GM03348 (cell line): ENCODE measurements at places on chromosomes 13 and 19.

- peak; percentile 48 for DNase-seq
Observed at GRCh38 chr19:55087542-55087901, 11.9 kb downstream of the EPS8L1 start.

DNA sequence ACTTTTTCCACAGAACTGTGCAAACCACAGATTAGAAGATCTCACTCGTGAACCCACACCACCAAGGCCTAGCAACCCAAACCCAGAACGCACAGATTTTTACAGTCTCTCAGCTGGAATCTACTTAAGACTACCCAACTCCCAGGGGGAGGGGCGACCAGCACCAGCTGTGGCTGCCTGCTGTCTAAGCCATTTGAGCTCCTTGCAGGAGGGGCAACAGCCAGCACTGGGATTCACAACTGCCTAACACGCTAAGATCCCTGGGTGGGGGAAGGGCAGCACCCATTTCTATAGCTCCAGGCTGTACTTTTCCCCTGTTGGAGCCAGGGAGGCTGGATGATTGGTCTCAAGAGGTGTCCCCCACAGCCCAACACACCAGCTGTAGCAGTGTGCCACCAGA, 368.8 kb downstream of the SUCLA2 start:
- no peak for DNase-seq

GRCh38 chr13:40204246-40204645, 462.2 kb downstream of the FOXO1 start:
- DNase-seq: no peak

GRCh38 chr13:112622375-112622774, 34.4 kb upstream of the TUBGCP3 start:
- no peak for DNase-seq

- no peak for DNase-seq
Observed at GRCh38 chr13:23883255-23883654, 5.9 kb downstream of the MIPEP start.

GRCh38 chr19:32020538-32020937, 324.9 kb upstream of the ZNF507 start:
- DNase-seq: no peak

- DNase-seq: no peak
Observed at GRCh38 chr13:49561062-49561410, 24.3 kb downstream of the RCBTB1 start.

- DNase-seq: no peak
Observed at GRCh38 chr19:15529774-15530372, 21.5 kb downstream of the CYP4F22 start.

- DNase-seq: no peak
Observed at GRCh38 chr13:102845289-102845629, 573 bp upstream of the ERCC5 start.

- DNase-seq: peak; percentile 35
Observed at GRCh38 chr19:1538978-1539377, 15.1 kb downstream of the PLK5 start.

DNA sequence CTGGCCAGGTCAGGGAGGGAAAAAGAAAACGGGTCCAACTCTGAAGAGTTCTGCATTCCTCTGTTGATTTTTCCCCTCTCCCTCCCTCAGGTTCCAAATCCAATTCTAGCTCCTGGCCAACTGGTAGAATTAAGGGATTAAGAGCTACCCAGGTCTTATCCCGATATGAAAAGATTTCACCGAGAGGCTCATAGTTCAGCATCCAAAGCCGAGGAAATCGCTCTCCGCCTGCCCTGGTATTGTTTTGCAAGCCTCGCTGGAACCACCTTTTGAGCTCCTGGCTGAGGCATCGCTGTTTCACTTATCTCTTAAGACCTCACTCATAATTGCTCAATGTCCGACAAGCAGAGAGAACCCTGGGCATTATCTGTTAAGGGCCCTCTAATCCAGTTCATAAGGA, 180.4 kb downstream of the URI1 start:
- DNase-seq: no peak

GRCh38 chr13:112928972-112929782, 39.8 kb upstream of the MCF2L start:
- DNase-seq: peak; percentile 39

DNA sequence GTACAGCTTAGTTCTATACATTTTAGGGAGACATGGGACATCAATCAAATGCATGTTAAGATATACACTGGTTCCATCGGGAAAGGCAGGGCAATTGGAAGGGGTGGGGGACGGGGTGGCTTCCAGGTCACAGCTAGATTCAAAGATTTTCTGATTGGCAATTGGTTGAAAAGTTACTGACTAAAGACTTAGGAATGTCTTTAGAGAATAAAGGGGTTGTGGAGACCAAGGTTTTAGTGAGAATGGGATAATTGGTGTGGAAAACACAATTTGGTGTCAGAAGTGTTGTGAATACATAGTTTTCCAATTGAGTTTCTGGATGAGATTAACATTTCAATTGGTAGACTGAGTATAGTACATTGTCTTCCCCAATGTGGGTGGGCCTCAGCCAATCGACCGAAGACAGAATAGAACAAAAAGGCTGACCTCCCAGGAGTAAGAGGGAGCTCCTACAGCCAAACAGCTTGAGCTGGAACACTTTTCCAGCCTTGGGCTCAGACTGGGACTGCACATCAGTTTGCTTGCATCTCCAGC, 988 bp upstream of the CCDC169 start:
- DNase-seq: peak; percentile 21

DNA sequence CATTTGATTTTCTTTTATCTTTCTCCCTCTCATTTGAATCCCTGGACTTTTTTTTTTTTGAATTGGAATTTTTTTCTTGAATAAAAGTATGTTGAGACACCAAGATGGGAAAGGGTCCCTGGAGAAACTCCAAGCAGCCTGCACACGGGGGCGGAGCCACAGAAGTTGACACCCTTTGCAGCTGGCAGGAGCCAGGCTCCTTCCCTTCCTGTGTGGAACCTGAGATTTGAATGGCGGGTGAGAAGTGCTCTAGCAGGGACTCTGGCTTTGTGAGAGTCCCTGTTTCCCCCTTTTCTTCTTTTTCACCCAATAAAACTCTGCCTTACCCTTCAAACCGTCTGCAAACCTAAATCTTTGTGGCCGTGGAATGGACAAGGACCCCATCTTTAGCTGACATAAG, 1381.0 kb upstream of the MIR17HG start:
- DNase-seq: no peak

DNA sequence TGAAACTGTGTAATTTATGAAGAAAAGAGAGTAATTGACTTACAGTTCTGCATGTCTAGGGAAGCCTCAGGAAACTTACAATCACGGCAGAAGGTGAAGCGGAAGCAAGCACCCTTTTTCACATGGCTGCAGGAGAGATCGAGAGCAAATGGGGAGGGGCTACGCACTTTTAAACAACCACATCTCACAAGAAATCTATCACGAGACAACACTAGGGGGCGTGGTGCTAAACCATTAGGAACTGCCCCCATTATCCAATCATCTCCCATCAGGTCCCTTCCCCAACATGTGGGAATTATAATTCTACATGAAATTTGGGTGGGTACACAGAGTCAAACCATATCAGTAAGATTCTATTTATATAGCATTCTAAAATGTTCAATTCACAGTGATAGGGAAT, 114.8 kb upstream of the TRPC4 start:
- DNase-seq: no peak

DNA sequence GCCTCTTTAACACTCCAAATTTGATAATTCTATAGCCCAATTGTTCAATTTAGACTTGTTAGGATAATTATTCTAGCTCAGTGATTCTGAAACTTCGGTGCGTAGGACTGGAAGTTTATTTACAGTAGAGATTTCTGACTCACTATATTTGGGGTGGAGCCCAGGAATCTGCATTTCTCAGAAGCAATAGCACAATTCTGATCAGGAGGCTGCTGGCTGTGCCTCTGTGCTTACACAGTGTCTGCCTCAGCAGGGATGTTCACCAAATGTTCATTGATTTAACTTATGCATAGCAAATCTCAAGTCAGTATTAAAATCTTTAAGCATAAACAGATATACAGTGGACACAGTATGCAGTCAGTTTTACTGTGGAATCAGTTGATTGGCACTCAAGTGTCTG, 45.8 kb downstream of the ATP8A2 start:
- no peak for DNase-seq

DNA sequence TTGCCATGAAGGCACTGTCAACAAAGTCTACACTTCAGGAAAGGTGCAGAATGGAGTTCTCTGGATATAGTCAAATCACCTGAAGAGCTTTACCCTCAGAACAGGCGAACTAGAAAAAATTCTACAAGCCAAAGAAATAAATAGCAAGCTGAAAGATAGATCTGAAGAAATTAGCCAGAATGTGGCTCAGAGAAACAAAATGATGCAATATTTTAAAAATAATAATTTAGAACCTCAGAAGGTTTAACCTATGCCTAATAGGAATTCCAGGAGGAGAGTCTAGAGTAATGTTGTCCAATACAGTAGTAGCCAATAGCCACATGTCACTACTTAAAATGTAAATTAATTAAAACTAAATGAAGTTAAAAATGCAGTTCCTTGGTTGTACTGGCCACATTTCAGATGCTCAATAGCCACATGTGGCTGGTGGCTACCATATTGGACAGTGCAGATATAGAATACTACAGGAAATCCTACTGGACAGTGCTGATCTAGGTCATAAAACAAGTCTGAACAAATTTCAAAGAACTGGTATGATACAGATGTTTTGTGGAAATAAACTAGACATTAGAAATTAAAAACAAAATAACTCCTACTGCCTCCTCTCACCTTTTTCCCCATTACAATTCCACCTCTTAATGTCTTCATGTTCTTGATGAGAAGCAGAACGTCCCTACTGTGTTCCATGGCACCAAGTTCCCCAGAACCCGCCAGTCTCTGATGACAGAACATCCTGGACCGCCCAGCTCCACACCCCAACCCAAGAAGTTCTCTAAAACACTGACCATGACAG, 679 bp upstream of the CDADC1 start:
- no peak for DNase-seq

GRCh38 chr19:39046037-39046821, 13.9 kb upstream of the FBXO27 start:
- DNase-seq: no peak

- no peak for DNase-seq
Observed at GRCh38 chr13:94384231-94384905, 95.1 kb downstream of the DCT start.

GRCh38 chr13:112721198-112722104, 31.6 kb downstream of the ATP11A start:
- no peak for DNase-seq

GRCh38 chr19:38514812-38515633, 81.5 kb downstream of the RYR1 start:
- peak; percentile 91 for DNase-seq

DNA sequence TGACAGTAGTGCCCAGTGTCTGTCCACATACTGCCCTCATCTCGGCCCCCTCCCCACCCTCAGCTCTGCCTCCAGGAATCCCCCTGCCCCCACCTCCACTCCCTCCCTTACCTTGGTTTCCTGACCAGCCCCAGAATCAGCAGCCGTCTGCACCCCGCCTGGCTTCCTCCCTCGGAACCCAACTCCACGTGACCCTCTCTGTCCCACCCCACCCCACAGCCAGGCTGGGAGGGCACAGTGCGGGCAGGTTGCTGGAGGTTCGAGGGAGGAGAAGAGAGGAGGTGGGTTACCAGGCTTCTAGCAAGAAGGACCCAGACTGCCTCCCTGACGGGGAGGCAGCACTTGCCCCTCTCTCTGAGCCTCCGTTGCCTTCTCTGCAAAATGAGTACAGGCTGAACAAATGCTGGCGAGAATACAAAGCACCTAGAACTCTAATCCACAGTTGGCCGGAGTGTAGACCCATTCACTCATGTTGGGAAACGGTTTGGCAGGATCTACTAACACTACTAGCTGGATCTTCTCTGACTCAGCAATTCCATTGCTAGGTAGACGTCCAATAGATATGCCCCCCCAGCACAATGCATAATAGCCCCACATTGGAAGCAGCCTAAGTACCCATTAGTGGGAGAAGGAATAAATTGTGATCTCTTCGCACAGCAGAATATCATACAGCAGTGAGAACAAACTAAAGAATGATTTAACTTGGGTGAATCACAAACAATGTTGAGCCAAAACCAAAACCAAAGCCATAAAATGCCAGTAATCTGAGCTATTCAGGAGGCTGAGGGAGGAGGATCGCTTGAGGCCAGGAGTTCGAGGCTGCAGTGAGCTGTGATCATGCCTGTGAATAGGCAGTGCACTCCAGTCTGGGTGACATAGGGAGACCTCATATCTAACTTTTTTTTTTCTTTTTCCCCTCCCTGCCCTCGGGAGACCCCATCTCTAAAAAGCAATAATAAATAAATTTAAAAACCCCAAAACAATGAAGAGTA, at the start of gene RASAL3:
RASAL3 (minus strand) TSS at position 151 of the 992 bp plus-strand sequence. CDS start 186 bp downstream, outside the sequence.
- no peak for DNase-seq

GRCh38 chr13:23003446-23003845, 177.3 kb upstream of the SGCG start:
- DNase-seq: no peak

DNA sequence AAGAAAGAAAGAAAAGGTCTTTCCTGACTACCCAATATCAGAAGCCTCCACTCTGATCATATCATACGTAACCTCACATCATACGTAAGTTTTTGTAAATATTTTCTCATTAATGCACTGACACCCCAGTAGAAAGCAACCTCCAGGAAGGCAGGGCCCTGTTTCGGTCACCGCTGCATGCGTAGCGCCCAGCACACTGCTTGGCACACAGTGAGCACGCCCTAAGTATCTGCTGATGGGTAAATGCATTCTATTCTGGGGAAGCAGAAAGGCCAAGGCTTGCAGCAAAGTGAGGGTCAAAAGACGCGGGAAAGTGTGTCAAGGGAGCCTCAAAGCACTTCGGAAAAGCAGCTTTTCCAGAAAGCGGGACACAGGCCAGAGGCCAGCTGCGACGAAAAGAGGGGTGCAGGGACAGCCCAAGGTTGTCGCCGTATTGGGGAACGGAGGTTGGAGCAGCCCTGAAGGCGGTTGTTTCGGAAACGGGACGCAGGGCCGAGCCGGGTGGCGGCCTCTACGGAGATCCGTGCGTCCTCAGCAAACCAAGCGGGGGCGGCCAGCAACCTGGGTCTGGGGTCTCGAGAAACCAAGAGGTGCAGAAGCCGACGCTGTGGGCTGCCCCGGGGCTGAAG, 463 bp downstream of the SUGP1 start:
- DNase-seq: no peak

DNA sequence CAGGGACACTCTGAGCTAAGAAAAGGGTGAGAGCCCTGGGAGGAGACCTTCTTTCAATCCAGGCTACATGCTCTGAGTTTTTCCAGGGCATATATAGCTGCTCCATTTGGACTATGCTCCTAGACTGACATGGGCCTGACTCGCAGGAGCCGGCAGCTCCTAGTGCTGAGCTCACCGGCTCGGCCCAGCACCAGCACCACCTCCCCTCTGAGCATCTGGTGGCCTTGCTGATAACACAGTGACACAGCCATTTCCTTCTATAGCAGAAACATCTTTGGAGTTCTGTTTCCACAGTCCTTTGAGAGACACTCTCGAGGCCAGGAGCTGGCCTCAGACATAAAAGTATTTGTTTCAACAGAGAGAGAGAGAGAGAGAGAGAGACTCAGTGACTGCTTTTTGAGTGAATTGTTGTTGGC, 184.9 kb downstream of the TM9SF2 start:
- peak; percentile 5 for DNase-seq

DNA sequence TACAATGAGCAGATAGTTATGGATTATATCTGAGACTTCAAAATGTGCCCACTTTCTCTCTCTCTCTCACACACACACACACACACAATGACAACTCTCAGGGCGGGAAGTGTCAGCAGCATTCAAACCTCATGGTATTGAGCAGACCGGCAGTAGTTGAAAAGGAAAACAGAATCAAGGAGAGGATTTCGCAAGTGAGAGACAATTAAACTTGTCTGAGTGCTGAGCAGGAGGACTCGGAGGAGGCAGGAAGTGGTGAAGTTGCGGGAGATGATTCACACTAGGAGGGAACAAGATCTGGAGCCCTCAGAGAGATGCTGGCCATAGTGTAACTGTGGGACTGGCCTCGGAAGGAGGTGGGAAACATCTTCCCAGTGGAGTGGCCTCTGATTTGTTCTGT, 353.1 kb downstream of the EFNB2 start:
- DNase-seq: peak; percentile 87
